Fibroblast of skin of abdomen (primary cell): ENCODE measurements at places on chromosomes 4 and X.

DNA sequence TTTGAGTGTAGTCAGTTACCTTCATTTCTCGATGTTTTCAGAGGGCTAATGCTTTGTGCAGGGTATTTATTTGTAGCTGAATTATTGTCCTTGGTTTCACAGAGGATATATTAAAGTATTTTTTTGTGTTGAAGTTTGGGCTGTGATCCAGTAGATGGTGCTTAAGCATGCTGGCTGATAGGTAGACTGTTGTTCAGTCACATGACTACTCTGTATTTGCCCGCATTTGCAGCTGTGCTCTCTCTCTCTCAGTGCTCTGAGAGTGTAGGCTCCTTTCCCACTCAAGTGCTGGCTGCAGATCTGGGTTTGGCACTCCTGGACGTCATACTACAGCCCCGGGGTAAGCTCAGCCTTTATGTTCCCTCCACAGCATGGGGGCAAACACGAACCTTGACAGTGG is 21.7 kb downstream of the RAB40AL start:
- no peak for DNase-seq

DNA sequence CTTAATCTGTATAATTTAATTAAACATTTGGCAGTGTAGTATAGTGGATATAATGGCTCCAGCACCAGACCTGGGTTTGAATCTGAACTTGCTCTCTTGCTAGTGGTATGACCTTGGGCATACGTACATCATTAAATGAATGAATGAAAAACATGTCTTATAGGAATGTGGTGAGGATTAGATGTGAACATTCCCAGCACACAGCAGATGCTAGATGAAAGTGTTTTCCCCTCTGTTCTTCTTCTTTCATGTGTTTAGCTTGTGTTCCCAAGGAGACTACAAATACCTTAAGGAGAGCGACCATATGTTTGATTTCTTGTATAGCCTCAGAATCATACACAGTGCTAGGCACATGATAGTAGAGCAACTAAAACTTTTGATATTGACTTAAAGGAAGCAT is 56.5 kb downstream of the CT47B1 start:
- no peak for DNase-seq

DNA sequence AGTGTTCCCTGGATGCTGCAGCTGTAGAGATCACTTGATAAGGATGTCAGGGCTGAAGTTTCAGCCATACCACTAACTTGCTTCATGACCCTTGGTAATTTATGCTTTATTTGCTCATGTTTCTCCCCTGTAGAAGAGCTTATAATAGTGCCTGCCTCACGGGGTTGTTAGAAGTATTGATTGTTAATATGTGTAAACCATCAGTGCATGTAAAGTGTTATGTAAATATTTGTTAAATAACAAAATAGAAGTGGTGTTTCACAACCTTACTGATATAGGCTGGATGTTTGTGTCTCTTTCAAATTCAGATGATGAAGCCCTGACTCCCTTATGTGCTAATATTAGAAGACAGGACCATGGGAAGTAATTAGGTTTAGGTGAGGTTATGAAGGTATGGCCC is 1.5 kb upstream of the CXCL2 start:
- no peak for DNase-seq

- peak; percentile 77 for DNase-seq
These were observed 119.6 kb downstream of the CBLL2 start for GRCh38 chrX:22392133-22392948.

GRCh38 chr4:20416800-20417199 is 165.1 kb downstream of the SLIT2 start:
- DNase-seq, result no peak

GRCh38 chrX:24229400-24229879 is 79.9 kb downstream of the ZFX start:
- no peak for DNase-seq

GRCh38 chr4:144411700-144412099 is 234.3 kb upstream of the HHIP start:
- no peak for DNase-seq

GRCh38 chr4:99960648-99961047 is 10.6 kb upstream of the H2AZ1 start:
- no peak for DNase-seq
